ENCODE measurements at places on chromosomes 3 and 15.

DNA sequence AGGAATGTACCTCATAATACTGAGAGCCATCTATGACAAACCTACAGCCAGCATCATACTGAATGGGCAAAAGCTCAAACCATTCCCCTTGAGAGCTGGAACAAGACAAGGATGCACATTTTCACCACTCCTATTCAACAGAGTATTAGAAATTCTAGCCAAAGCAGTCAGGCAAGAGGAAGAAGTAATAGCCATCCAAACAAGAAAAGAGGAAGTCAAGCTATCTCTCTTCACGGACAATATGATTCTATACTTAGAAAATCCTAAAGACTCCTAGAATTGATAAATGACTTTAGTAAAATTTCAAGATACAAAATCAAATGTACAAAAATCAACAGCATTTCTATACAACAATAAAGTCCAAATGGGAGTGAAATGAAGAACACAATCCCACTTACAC, 30.2 kb downstream of the OCA2 start:
- no peak for DNase-seq

DNA sequence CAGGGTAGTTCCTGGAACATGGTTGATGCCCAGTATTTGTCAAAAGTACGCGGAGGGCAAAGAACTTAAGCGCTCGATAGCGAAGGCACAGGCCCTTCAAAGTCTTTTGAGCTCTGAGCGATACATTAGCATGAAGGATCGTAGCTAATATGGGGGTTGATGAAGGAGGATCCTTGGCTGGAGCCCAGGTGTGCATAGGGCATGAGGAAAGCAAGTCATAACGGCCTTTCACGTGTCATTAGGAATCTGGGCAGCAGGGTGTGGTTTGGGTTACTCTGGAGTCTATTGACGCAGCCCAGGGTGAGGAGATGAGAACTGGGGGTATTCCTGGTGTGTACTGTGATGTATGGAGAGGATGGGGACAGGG, 31.7 kb downstream of the SPINK8 start:
- peak; percentile 5 for DNase-seq

DNA sequence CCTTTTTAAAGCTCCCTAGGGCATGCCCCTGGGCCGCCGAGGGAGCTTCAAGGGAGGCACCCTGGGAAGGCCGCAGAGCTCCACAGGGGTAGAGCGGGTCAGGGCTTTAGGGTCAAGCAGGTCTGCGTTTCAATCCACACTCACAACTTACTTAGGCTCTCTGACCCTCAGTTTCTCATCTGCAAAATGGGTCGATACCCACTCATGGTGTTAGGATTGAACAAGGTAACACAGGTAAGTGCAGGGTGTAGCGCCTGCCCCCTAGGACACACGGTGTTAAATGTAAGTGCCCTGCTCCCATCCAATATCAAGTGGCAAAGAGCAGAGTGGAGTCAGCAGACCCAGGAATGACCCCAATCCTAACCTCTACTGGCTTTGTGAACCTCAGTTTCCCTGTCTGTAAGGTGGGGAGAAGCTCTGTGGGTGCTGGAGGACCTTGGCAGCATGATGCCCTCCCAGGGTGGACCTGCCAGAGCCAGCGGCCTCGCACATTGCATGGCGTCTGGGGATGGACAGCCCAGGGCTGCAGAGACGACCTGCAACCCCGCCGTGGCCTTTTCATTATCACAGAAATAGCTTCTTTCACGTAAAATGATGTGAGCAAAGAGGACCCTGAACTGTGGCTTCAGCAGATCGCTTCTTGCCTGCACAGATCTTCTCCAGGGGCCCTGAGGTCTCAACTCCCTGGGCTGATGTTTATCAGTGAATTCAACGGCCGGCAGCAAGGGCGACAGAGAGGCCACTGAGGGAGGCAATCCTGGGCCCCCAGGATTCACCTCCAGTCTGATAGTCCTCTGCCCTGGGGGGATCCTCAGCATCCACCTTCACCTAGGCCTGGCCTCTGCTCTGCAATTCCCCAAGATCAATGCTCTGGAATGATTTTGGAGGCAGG, 138.5 kb downstream of the CHSY1 start:
- DNase-seq = no peak

- DNase-seq = no peak
Measured at GRCh38 chr3:97882975-97883598, 61.3 kb downstream of the CRYBG3 start.

DNA sequence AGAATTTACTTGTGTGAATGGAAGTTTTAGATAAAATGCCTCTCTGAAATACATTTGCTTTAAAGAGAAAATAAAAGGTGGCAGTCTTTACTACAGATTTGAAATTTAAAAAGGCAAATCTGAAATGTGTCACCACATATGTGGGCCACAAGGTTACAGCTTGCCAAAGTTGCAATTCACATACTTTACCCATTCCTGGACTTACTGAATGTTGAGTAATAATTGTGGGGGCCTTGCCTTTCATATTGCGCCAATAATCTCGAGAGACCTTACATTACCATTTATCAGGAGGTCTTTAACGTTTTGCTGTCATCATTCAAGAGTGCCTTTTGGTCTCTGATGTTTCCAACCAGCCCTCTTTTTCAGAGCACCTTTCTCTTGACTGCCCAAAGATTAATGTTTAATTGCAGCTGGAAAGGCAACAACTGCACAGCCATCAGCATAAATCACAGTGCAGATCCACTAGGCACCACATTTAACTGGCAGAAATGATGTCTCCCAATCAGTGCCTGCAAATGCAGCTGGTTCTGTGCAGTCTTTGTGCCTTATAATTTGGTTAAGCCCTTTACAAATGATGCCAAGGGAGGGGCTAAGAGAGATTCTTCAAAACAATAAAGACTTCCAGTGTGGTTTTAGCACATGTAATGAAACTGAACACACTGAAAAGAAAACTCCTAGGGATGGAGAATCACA, 206.8 kb downstream of the MAGI1 start:
- no peak for DNase-seq

DNA sequence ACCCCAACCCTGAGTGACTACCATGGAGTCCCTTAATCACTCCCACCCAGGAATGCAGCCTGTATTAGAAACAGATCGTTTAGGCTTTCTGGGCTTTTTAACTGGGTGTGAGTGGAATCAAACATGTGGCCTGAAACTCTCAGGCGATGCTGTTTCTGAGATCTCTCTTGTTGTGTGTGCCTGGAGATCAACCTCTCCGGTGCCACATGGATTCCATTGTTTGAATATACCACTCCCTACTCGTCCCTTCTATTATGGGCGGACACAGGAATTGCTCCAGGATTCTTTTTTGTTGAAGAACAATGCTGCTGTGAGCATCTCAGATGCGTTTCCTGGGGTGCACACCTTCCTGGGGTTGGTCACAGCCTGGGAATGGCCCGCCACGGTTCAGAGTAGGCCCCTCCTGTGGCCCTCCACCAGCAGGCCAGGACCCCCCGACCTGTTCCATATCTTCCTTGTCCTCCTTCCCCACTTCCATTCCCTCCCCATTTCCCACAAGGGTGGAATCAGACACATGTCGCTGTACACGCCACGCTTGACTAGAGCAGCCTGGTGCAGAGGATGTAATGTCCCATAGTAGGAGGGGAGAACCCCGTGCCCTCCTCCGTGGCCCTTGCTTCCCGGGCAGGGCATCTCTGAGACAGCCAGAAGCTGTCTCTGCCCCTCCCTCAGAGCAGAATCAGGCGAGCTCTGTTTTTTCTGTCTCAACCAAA, 36.4 kb upstream of the PRR23E start:
- no peak for DNase-seq

DNA sequence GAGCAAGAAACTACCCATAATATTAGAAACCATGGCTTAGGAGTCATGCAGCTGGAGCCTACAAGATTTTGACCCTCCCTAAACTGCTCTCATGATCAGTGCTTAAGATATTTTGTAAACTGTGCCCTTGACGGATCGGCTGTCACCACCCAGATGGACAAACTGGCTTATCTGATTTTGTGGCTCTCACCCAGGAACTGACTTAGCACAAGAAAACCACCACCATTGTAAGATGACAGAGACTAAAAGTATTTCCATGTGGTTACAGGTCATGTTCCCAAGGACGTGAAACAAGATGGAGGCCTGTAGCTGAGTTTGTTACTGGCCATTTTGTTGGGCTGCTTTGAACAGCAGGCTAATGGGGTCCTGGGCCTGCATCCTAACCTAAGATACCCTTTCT, 940.9 kb downstream of the OTOL1 start:
- no peak for DNase-seq

DNA sequence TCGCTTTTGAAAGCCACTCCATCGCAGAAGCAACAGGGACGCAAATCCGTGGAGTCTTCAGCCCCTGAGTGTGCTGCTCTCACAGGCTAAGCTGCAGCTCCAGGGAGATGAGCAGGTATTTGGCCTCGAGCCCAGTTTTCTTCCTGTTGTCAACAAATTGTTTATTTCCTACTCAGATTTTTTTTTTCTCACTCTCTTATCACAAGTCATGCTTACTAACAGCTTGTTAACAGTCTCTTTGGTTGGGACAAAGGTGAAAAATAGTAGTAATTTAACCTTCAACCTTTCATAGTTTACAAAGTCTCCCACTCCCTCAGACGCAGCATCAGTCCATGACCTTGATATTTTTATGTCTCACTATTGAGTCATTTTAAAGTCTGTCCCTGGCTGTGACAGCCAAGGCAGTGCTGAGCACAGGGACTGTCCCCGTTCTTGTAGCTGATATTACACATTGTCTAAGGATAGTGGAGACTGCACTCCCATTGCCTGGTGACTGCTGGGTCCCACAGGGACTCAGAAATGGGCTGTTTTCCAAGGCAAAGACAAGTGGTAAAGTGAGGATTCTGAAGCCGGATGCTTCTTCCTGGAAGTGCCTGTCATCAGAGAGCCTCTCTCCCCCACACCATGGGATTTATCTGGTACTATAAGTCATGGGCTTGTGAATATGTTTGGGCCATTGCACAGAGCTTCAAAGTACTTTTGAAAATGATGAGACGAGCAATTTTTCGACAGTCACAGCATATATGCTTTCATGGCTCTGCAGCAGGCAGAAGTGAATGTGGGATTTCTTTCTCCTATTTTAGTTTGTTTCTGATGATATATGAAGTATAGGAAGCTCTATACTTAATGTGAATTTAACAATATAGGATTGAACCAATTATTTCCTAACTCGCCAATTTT, 59.8 kb upstream of the UNC13C start:
- peak; percentile 19 for DNase-seq

DNA sequence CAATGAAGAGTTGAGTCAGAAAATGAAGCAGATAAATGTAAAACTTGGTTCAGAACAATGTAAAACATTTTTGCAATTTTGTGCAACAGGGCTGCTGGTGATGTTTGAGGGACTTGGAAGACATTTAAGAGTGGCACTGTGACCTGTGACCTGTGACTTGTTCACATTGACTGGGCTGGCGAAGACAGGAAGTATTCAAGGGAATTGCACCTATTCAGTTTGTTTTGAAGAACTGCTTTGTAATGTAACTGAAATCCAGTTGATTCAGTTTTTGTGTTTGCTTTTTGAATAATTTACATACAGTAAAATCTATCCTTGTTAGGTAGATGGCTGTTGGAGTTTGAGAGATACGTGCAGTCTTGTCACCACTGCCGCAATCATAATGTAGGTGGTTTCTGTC, 35.4 kb downstream of the MCTP2 start:
- no peak for DNase-seq

- DNase-seq = no peak
Measured at GRCh38 chr3:22176911-22177310, 425.9 kb upstream of the ZNF385D start.
